Astrocyte of the spinal cord (primary cell): ENCODE measurements at places on chromosomes 7 and 10.

- peak; percentile 42 for DNase-seq
Observed at GRCh38 chr10:98170249-98171117, 36.0 kb downstream of the R3HCC1L start.

GRCh38 chr7:75567948-75568595 is 76.0 kb downstream of the SPDYE5 start:
- DNase-seq = no peak

DNA sequence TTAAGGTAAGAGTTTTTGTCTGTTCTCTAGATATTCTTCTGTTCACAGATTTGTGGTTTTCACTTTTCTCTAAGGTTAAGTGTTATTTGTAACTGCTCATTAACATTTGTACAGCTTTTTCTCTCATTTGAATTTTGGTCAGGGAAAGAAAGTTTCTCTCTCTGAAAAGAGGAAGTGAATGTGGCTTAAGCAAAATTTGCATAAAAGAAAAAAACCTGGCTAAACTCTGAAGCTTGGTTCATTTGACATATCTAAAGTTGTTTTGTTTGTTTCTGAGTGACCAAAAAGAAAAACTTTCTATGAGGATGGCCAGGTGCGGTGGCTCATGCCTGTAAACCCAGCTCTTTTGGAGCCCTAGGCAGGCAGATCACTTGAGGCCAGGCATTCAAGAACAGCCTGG is 22.0 kb upstream of the SLC26A4 start:
- no peak for DNase-seq

DNA sequence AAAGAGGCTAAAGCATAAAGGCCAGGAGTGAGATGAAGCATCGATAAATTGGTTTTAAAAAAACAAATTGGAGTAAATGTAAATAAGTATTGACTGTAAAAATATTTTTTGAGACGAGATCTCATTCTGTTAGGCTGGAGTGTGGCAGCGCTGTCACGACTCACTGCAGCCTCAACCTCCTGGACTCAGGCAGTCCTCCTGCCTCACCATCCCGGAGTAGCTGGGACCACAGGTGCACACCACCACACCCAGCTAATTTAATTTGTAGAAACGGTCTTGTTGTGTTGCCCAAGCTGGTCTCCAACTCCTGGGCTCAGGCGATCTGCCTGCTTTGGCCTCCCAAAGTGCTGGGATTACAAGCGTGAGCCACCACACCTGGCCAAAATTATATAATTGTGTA is 17.8 kb downstream of the HNRNPA2B1 start:
- DNase-seq = no peak

DNA sequence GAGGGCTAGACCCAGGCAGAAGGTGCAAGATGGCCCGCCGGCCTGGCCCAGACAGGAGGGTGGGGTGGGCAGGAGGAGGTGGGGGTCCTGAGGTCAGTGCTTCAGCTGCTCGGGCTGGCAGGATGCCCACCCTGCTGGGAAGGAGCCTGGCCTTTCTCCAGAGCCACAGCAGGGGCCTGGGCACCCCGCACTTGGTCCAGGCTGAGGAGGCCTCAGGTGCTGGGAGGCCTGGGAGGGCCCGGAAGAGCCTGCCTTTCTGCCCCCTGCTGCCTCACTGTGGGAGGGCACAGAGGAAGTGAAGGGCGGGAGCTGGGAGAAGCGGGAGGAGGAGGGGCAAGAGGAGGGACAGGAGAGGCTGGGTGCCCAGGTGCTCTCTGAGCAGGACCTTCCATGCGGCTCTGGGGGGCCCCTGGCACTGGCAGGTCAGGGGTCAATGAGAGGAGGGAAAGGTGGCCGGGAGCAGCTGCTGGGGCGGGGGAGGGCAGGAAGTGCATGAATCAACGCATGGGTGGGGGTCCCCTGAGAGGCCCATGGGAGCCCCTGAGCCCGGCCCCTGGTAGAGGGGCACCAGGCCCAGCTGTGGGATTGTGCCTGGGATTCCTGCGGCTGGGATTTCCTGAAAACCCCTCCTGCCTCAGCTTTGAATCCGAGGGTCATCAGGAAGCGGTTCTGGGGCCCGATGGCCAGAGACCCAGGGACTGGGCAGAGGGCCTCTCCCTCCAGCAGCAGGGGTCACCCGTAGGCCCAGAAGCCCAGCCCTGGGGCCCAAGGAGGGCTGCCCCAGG is 49.9 kb downstream of the PWWP2B start:
- DNase-seq = no peak

DNA sequence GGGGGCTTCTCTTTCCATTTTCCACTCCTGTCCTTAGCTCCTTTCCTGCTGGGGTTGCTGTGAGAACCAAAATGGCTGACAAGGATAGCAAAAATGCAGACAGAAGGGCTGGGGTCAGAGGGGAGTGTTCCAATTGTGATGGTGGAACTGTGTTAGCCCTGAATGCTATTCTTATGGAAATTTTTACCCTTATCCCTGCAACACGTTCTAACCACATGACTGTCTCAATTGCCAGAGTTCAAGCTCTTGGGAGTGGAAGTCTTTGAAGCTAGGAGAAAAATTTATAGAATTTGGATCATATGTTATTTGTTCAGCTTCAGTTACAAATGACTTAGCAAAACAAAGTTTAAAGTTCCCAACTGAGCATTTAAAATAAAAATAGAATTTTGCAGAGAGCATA is 134.1 kb downstream of the ADCYAP1R1 start:
- DNase-seq = no peak

DNA sequence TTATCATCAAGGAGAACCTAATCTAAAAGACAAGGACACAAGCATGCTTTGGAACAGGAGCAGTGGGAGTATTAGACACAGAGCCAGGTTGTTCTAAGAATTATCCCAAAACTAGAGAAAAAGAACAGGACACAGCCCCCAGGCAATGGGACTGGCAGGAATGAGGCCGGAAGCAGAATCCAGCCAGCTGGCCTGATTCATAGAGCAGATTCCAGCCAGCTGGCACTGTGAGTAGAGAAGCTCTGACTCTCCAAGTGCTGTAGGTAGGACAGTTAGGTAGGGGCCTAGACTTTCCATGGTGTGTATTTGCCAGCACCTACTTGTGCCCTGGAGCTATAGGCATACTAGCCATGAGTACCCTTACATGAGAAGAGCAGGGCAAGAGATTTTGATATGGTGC is 13.3 kb upstream of the RAB18 start:
- DNase-seq = no peak

DNA sequence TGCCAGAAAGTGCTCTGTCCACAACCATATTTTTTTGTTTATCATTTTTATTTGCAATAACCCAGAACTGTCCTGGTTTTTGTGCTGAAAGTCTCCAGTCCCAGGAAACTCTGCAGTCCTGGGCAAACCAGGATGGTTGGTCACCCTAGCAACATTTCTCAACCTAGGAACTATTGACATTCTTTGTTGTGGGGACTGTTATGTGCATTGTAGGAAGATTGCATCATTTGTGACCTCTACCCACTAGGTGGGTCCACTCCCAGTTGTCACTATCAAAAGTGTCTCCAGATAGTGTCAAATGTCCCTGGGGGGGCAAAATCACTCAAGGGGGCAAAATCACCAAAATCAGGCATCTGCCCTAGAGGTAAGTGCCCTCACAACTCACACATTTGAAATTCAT is 14.0 kb upstream of the SRI start:
- no peak for DNase-seq

DNA sequence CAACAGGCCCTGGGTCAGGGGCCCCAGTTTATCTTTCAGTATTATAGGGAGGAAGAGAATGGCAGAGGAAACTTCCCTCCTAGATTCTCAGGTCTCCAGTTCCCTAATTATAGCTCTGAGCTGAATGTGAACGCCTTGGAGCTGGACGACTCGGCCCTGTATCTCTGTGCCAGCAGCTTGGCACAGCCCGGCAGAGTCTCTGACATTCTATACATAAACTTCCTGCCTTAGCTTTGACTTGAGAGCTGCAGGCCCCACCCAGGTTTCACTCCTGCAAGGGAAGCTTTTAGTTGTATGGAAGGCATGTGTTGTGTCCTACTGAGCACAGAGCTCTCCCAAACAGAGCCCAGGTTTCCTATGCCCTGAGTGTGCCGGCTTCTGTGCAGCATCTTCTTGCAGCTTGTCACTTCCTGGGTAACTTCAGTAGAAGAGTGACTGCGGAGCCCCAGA is 205.6 kb upstream of the PRSS58 start:
- no peak for DNase-seq

DNA sequence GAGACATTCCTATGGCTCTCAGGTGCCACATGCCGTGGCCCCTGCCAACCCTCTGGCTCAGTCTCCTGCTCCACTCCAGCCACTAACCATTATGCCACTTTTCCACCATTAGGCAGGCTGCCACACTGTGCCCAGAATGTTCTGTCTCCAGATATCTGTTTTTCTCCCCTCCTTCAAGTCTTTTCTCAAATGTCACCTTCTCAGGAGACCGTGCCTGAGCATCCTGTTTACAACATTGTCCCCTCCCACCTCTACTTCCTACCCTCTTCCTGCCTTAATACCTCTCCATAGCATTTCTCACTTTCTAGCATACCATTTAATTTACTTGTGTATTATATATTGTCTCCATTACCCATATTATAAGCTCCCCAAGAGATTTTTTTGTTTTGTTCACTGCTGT is 162.5 kb upstream of the LYZL2 start:
- DNase-seq = no peak

DNA sequence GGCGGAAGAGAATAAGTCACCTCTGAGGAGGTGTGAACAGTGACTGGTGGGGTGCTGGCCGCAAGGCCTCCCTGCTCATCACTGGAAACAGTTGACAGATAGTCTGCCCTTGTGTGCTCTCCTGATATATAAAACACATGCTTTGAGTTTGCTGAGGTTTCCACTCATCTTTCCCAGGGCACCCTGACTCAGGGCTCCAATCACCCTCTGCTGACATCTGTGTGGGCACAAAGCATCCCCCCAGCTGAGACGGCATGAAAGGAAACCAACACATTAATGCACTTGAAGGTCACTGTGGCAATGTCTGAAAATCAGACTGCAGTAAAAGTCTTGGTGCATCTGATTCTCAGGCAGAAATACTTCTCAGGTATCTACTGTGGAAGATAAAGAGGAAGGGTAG is 49.8 kb downstream of the EPDR1 start:
- DNase-seq = no peak

DNA sequence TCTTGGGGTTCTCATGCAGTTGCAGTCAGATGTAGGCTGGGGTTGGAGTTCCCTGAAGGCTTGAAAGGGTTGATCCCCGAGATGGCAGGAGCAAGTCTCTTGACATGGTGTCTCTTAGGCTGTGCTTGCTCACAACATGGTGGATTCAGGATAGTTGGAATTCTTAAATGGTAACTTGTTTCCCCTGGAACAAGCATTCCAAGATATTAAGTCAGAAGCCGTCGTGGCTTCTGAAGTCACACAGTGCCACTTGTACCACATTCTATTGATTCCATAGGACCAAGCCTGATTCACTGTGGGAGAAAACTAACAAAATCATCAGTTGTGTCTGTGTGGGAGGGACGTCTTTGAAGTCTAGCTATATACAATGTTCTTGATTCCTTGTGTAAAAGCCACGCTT is 3.5 kb upstream of the SLC35B4 start:
- DNase-seq = no peak

- peak; percentile 62 for DNase-seq
Observed at GRCh38 chr7:2190531-2190930, 42.2 kb downstream of the MAD1L1 start.

GRCh38 chr7:116924741-116925140 is 28.6 kb upstream of the ST7 start:
- peak; percentile 64 for DNase-seq

DNA sequence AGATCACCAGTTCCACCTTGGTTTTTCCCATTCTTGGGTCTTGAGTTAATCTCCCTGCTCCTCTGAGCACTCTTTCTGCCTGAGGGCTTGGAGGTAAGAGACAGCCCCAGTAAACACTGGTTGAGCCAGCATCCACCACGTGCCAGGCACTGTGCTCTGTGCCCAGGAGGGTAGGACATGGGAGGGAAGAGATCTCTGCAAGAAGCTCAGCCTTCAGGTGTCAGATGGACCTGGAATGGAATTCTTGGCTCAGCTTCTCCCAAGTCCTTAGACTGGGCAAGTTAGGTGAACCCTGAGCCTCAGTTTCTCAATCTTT is 2.5 kb downstream of the ZYX start:
- no peak for DNase-seq

GRCh38 chr7:117009705-117010361 is 56.5 kb downstream of the ST7 start:
- DNase-seq = no peak

DNA sequence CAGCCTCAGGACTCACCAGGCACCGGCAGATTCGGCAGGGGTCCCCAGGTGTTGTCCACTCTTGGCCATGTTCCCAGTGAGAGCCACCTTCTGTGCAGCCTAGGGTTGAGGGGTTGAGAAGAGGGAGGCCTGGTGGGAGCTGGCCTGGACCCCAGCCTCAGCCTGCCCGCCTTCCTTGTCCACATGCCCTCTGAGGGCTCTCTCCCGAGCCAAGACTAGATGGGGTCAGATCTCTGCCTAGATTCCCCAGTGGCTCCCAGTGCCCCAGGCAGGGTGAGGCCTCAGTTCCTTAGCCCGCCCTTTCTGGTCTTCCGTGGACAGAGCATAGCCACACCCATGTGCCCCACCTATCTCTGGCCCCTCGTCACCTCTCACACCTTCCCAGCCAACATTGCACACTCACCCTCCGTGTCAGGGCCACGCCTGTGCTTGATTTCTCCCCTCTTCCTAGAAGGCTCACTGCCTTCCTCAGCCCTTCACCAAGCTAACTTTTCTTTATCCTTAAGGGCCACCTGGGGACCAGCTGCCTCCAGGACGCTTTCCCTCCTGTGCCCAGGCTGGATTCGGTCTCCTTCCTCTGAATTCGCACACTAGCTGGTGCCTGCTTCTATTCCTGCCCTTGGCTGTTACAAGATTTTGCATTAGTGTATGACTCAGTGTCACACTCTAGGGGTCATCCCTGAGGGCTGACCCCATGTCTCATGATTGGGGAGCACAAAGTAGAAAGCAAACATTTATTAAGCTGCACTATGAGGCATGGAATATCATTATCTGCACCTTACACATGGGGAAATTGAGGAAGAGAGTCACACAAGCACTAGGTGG is 7.5 kb downstream of the KCP start:
- DNase-seq = no peak

GRCh38 chr10:68566955-68567354 is 6.8 kb downstream of the TET1 start:
- no peak for DNase-seq

DNA sequence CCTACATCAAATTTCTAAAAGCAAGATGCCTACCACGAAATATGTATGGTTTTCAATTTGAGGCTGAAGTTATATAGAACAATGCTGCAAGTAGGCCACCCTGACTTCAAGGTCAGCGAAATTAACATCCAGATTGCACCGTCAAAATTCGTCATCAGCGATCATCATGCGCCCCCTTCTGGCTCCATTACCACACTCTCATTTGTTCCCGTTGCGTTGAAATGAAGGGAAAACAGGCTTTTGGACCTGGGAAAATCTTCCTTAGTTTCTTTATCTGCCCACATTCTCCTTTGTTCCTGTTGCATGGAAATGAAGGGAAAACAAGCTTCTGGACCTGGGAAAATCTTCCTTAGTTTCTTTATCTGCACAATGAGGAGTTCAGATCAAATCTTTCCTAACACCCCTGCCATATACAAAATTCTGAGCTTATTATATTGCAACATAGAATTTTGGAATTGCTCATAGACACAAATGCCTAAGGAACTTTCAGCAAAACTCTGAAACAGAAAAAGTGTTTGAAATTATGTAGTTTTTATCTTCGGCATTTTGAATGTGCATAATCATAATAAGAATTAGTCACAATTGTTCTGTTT is 98.2 kb upstream of the PRKCQ start:
- DNase-seq = peak; percentile 30
